Smooth muscle cell of the umbilical artery (primary cell): ENCODE measurements at places on chromosomes 2 and 18. TPM values are rescaled to one million over a fixed set of nuclear protein-coding genes. Genes with fewer than 3 reads are reported as not detected.

The TEKT4 gene
- total RNA-seq, result not detected in 2 replicates

The PPP1R1C gene
- total RNA-seq, result 0.28 TPM in 1 of 2 replicates, not detected in the other

The DIPK1C gene
- total RNA-seq, result not detected in 2 replicates

The GKN1 gene
- 0.14 TPM in 1 of 2 replicates, not detected in the other for total RNA-seq

The PAX8 gene
- 0.30 and 0.65 TPM in 2 replicates for total RNA-seq

The LRRC30 gene
- not detected in 2 replicates for total RNA-seq

The PLEK gene
- under 0.01 TPM in 1 of 2 replicates, not detected in the other for total RNA-seq

The DSEL gene
- total RNA-seq, result 20.8 and 33.4 TPM in 2 replicates

The ANO7 gene
- 0.30 and 0.69 TPM in 2 replicates for total RNA-seq

The KCNF1 gene
- total RNA-seq, result not detected in 2 replicates

The CCDC85A gene
- total RNA-seq, result 8.0 and 12.4 TPM in 2 replicates

The IL1R2 gene
- total RNA-seq, result not detected in 2 replicates

The AMER3 gene
- total RNA-seq, result not detected in 2 replicates

The TWIST2 gene
- total RNA-seq, result 16.0 and 32.2 TPM in 2 replicates

The L3MBTL4 gene
- not detected in 2 replicates for total RNA-seq

The C2orf15 gene
- total RNA-seq, result 0.18 TPM in 1 of 2 replicates, not detected in the other

The ABCA12 gene
- total RNA-seq, result 0.28 and 0.30 TPM in 2 replicates

The TBC1D8 gene
- total RNA-seq, result 0.30 and 0.32 TPM in 2 replicates

The PER2 gene
- 1.5 and 5.9 TPM in 2 replicates for total RNA-seq
